ENCODE measurements at places on chromosomes 12 and 14. TPM values are rescaled to one million over a fixed set of nuclear protein-coding genes. Genes with fewer than 3 reads are reported as not detected.

DNA sequence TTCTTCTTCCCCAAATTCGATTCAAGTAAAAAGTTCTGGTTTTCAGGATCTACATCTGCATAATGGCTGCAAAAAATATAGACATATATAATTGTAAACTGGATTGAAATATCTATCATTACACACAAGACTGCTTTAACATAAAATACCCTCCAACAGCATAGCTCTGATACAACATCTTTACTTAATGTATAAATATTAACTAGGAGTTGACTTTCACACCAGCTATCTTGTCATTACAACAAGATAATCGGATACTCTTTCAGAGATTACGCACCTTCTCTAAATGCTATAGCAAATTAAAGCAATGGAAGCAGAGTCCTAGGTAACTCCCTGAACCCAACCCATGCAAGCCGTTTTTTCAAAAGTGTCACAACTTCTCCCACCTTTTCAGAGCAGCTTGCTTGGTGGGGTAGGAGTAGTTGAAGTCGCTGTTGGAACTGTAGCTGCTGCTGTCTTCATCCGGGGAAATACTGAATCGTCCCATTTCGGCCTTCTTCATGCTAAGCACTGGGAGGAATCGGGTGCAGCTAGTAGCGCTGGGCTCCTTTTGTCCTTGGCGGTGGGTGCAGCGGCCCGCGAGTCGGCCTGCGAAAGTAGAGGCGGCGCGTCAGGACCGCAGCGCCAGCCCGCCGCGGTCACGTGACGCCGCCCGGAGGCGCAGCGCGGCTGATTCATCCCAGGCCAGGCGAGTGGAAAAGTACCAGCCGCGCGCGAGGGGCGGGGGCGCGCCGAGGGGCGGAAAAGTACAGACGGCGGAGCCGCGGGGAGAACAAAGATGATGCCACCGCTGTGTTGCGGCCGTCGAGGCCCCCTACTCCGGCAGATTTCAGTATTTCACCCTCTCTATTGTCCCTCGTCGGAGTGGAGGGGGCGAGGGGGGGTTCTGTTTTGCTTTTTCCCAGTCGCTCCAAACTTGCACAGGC, 1.5 kb downstream of the SLC38A2 start:
- peak; percentile 87 for DNase-seq

DNA sequence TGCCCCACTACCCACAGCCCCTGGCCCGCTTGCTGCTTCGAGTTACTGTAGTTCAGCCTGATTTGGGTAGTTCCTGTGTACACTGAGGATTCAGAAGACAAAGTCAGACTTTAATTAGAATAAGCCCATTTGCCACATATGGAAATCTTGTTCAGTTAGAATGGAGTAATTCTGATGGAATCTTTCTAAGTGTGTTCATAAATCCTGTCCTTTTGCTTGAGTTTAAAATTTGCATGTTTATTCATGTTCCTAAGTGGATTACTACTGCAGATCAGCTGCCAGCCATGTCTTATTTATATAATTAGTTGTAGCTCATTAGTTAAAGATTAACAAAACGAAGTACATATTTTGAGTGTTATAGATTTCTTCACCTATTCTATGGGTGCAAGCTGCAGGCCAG, 504.5 kb downstream of the PCNX1 start:
- DNase-seq: no peak

GRCh38 chr12:53380794-53381730, 1.1 kb downstream of the SP1 start:
- DNase-seq: peak; percentile 45

Gene LUM
- total RNA-seq: 0.28 TPM

Gene HOXC10
- not detected for total RNA-seq

Gene AQP2
- total RNA-seq: not detected

Gene DLGAP5
- total RNA-seq: 141 TPM

Gene PROX2
- total RNA-seq: 0.04 TPM

Gene PNP
- total RNA-seq: 95.8 TPM

All from WTC11 (cell line).